ENCODE measurements at places on chromosomes 5 and 9. TPM values are rescaled to one million over a fixed set of nuclear protein-coding genes. Genes with fewer than 3 reads are reported as not detected.

Gene ARHGEF37
- total RNA-seq: 0.76 TPM

Gene N4BP3
- total RNA-seq: 9.0 TPM

Gene ARID3C
- total RNA-seq: not detected

Gene SLC36A3
- total RNA-seq: not detected

Gene PCDHGA7
- total RNA-seq: 0.25 TPM

Gene RNF183
- total RNA-seq: not detected

Gene NXNL2
- total RNA-seq: not detected

Gene SPATA24
- total RNA-seq: 4.1 TPM

DNA sequence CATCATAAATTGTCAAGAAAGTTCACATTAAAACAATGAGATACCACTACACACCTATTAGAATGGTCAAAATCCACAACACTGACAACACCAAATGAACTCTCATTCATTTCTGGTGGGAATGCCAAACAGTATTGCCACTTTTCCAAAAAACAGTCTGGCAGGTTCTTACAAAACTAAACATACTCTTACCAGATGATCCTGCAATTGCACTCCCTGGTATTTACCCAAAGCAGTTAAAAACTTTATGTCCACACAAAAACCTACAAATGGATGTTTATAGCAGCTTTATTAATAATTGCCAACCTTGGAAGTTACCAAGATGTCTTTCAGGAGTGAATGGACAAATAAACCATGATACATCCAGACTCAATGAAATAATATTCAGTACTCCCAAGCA, 56.8 kb downstream of the ZNF608 start:
- H3K36me3 ChIP-seq: no peaks in the 10 kb centered on the region
- DNase-seq: no peak
- peaks cover 10% of the 10 kb centered on the region for H3K27me3 ChIP-seq

GRCh38 chr5:57455511-57456455, 26.8 kb downstream of the ACTBL2 start:
- H3K36me3 ChIP-seq: peaks cover 2% of the 10 kb centered on the region
- peaks cover 11% of the 10 kb centered on the region for H3K4me1 ChIP-seq
- peaks cover 12% of the 10 kb centered on the region for H3K27me3 ChIP-seq
- H3K4me3 ChIP-seq: no peak overlapping the region
- DNase-seq: no peak

- no peaks in the 10 kb centered on the region for H3K27me3 ChIP-seq
- H3K27ac ChIP-seq: no peak overlapping the region
- H3K36me3 ChIP-seq: no peaks in the 10 kb centered on the region
Measured at GRCh38 chr9:105178076-105178475, 66.4 kb upstream of the SLC44A1 start.

GRCh38 chr5:135254183-135254582, 144.8 kb downstream of the MACROH2A1 start:
- H3K36me3 ChIP-seq: no peaks in the 10 kb centered on the region
- DNase-seq: no peak
- H3K27ac ChIP-seq: no peak overlapping the region
- H3K4me1 ChIP-seq: no peaks in the 10 kb centered on the region

DNA sequence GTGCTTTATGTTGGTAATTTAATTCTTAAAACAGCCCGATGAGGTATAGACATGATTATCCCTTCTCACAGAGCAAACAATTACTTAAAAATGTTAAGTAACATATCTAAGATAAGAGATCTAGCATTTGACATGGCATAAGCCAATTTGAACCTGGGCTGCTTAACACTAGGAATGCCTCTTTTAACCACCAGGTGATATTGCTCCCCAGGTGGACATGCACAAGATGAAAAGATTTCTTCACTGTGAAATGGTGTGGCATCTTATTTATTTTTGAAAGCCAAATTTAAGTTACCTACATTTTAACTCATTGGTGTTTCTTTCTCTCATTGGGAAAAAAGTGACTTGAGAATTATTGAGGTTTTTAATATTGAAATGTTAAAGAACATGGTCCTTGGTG, 15.8 kb upstream of the LRRC70 start:
- no peak for DNase-seq
- H3K36me3 ChIP-seq: peaks cover 8% of the 10 kb centered on the region
- H3K27me3 ChIP-seq: no peaks in the 10 kb centered on the region
- no peak overlapping the region for H3K4me3 ChIP-seq
- no peak overlapping the region for H3K27ac ChIP-seq
- H3K4me1 ChIP-seq: peaks cover 3% of the 10 kb centered on the region

DNA sequence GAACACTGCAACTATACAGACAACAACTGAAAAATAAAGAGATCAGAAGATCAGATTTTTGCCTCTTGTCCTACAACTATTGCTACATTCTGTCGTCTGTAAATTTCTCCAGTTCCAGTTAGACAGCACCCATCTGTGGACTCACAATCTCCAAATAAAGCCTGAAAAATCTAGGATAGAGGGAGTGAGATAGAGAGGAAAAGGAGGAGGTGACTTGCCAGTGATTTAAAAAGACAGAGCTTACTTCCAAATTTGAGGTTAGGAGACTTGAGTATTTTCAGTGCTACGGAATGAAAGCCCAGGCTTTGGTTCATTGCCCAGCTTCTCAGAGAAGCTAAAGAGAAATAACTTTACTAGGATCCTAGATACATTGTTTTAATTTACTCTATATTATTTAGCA, 63.6 kb downstream of the PTCD2 start:
- H3K4me1 ChIP-seq: no peaks in the 10 kb centered on the region
- peaks cover 14% of the 10 kb centered on the region for H3K27me3 ChIP-seq
- H3K36me3 ChIP-seq: no peaks in the 10 kb centered on the region
- no peak overlapping the region for H3K4me3 ChIP-seq
- H3K27ac ChIP-seq: no peak overlapping the region

DNA sequence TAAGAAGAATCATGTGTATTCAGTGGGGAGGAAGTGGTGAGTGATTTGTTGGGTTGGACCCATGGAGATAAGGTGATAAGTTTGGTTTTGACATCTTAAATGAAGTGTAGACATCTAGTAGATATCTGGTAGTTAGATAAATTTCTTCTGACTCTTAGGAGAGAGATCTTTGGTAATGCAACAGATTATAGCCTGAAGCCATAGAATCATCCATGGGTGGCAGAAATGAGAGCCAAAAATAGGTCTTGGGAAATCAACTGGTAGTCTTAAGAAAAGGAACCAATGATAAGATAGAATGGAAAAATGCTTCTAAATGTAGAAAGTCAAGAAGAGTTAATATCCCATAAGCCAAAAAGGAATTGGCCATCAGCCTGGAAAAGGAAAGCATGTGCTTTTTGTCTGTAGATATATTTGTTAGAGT, 532.7 kb upstream of the GRAMD2B start:
- H3K36me3 ChIP-seq: no peaks in the 10 kb centered on the region
- no peak overlapping the region for H3K4me3 ChIP-seq
- H3K27me3 ChIP-seq: no peaks in the 10 kb centered on the region
- no peak overlapping the region for H3K27ac ChIP-seq
- H3K4me1 ChIP-seq: no peaks in the 10 kb centered on the region

GRCh38 chr5:36279054-36279698, 22.5 kb downstream of the RANBP3L start:
- DNase-seq: no peak
- peaks cover 23% of the 10 kb centered on the region for H3K27me3 ChIP-seq
- no peaks in the 10 kb centered on the region for H3K36me3 ChIP-seq
- H3K27ac ChIP-seq: no peak overlapping the region

DNA sequence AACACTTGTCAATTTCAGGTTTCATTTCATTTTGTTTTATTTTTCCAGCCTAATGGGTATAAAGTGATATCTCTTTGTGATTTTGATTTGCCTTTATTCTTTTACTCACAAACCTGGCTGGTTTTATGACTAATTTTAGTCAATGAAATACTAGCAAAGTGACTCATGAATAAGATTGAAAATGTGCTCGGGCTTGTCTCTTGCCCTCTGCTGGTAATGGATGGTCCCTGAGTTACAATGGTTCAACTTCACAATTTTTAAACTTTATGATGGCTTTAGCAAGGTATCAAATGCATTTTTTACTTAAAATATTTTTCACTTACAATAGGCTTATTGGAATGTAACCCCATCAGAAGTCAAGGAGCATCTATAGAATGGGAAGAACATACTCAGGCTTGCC, 431.4 kb upstream of the CCNG1 start:
- H3K27ac ChIP-seq: no peak overlapping the region
- H3K4me1 ChIP-seq: no peaks in the 10 kb centered on the region
- no peaks in the 10 kb centered on the region for H3K27me3 ChIP-seq
- DNase-seq: no peak
- H3K4me3 ChIP-seq: no peak overlapping the region

- no peaks in the 10 kb centered on the region for H3K4me1 ChIP-seq
- no peak overlapping the region for H3K4me3 ChIP-seq
- no peak overlapping the region for H3K27ac ChIP-seq
- H3K27me3 ChIP-seq: no peaks in the 10 kb centered on the region
- no peaks in the 10 kb centered on the region for H3K36me3 ChIP-seq
Measured at GRCh38 chr9:19720377-19720776, 68.5 kb downstream of the SLC24A2 start.

GRCh38 chr9:4228606-4229005, 71.3 kb downstream of the GLIS3 start:
- no peak overlapping the region for H3K27ac ChIP-seq
- no peaks in the 10 kb centered on the region for H3K4me1 ChIP-seq
- H3K4me3 ChIP-seq: no peak overlapping the region
- H3K36me3 ChIP-seq: no peaks in the 10 kb centered on the region

DNA sequence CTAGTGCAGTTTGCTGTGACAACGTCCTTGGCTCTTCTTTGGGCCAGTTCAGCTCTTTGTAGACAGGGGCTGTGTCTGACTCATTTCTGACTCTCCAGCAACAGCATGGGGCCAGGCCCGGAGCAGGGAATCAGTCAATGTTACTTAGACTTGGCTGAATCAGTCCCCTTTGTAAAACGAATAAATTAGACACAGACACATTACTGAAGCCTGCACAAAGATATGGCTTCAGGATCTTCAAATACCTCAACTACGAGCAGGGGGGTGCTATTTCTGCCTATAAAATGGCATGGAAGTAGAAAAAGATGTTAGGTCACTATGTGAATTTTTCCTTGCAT, 204.7 kb downstream of the TTLL11 start:
- DNase-seq: no peak
- H3K27ac ChIP-seq: no peak overlapping the region
- no peaks in the 10 kb centered on the region for H3K4me1 ChIP-seq
- H3K36me3 ChIP-seq: peaks cover 4% of the 10 kb centered on the region

- H3K36me3 ChIP-seq: no peaks in the 10 kb centered on the region
- no peaks in the 10 kb centered on the region for H3K4me1 ChIP-seq
- no peak overlapping the region for H3K27ac ChIP-seq
- no peak for DNase-seq
- H3K4me3 ChIP-seq: no peak overlapping the region
- peaks cover 19% of the 10 kb centered on the region for H3K27me3 ChIP-seq
Measured at GRCh38 chr9:109349421-109349846, 28.6 kb upstream of the EPB41L4B start.

GRCh38 chr5:135441919-135442318, 5.2 kb downstream of the DCANP1 start:
- no peak for DNase-seq
- peaks cover 24% of the 10 kb centered on the region for H3K27me3 ChIP-seq
- H3K36me3 ChIP-seq: no peaks in the 10 kb centered on the region
- H3K4me1 ChIP-seq: peaks cover 7% of the 10 kb centered on the region

DNA sequence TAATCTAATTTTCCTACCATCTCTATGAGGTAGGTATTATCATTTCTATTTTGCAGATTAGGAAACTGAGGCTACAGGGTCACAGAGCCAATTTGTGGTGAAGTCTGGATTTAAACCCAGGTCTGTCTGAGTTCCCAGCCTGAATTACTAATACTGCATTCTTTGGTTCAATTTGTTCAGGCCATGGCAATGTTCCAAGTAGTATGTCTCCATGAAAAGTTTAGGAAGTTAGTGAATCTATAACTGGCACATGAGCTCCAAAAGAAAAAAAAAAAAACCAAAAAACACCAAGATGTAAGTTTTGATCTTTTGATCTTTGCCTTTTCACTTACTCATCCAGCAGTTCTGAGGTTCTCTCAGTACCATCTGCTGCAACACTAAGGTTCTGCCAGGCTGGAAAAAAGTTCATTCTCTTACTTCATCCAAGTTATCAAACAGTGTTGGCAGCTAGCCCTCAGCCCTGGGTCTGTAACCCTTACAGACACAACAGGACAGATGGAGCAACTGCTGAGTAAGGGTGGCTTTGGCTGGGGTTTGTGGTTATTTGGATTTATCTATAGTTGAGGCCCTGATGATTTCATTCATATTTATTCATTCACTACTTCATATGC, 4.4 kb upstream of the TMEM268 start:
- peaks cover 10% of the 10 kb centered on the region for H3K4me1 ChIP-seq
- peaks cover 2% of the 10 kb centered on the region for H3K36me3 ChIP-seq
- no peaks in the 10 kb centered on the region for H3K27me3 ChIP-seq
- H3K4me3 ChIP-seq: no peak overlapping the region

GRCh38 chr5:31861601-31862000, 222.7 kb downstream of the PDZD2 start:
- H3K27me3 ChIP-seq: peaks cover 16% of the 10 kb centered on the region
- no peak overlapping the region for H3K27ac ChIP-seq
- H3K36me3 ChIP-seq: peaks cover 2% of the 10 kb centered on the region
- no peak overlapping the region for H3K4me3 ChIP-seq
- H3K4me1 ChIP-seq: peaks cover 8% of the 10 kb centered on the region

DNA sequence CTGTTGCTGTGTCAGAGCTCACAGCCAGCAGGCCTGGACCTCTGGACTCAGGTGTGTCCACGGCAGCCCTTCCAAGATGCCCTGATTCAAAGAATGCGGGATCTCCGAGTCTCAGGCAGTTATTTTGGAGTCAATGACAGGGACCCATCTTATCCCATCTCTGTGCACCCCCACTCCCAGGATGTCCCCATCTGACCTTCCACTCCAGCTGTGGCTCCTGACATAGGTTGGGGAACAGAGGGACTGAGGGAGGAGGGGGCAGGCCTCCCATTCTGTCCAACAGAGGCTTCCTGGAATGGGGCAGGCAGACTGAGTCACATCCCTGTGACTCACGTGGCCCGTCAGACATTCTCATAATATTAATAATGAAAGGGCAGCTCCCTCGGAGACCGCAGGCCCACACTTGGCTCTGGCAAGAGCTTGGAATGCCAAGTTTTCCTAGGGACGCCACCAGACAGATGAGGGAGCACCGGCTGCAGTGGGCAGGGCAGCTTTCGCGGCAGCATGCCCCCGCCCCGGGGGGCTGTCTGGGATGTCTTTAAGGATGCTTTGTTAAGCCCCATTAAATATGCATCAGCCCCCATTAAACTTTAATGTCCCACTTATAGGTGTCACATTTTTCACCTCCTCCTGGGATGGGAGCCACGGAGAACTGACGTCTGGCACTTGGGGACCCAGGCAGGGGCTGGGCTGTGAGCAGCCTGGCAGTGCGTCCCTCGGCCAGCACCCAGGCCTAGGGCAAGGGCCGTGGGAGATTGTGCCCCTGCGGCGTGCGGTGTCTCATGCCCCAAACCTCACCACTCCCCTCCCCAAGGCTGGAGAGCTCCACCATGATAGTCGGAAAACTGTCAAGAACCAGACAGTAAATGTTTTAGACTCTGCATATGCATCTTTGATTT, 23.6 kb upstream of the FIBCD1 start:
- no peaks in the 10 kb centered on the region for H3K4me1 ChIP-seq
- no peak for DNase-seq
- no peak overlapping the region for H3K4me3 ChIP-seq
- H3K27ac ChIP-seq: no peak overlapping the region

DNA sequence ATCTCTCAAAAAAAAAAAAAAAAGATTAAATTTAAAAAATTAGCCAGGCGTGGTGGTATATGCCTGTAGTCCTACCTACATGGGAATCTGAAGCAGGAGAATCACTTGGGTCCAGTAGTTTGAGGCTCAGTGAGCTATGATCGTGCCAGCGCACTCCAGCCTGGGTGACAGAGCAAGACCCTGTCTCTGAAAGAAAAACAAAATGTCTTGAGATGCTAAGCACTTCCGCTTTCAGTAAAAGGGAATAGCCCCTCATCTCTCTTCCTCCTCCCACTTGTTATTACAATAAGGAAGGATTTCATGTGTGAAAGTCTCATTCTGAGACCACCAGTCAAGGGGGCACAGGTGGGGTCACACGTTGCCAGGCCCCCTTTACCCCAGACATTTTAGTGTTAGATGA, 79.4 kb downstream of the GOLPH3 start:
- H3K36me3 ChIP-seq: no peaks in the 10 kb centered on the region
- H3K27ac ChIP-seq: no peak overlapping the region
